ENCODE measurements at places on chromosomes 11 and 22. TPM values are rescaled to one million over a fixed set of nuclear protein-coding genes. Genes with fewer than 3 reads are reported as not detected.

GRCh38 chr11:124725719-124726105 is 14.0 kb upstream of the NRGN start:
- no peak for DNase-seq
- peaks cover 16% of the 10 kb centered on the region for H3K4me1 ChIP-seq
- no peak overlapping the region for H3K27ac ChIP-seq
- H3K27me3 ChIP-seq = peaks cover 8% of the 10 kb centered on the region

GRCh38 chr11:83272627-83273026 is 13.5 kb downstream of the CCDC90B start:
- DNase-seq = no peak
- H3K27ac ChIP-seq = no peak overlapping the region
- H3K4me3 ChIP-seq = no peak overlapping the region

C11orf97 gene
- total RNA-seq = not detected

- no peaks in the 10 kb centered on the region for H3K27me3 ChIP-seq
- no peaks in the 10 kb centered on the region for H3K36me3 ChIP-seq
- no peaks in the 10 kb centered on the region for H3K4me1 ChIP-seq
- no peak overlapping the region for H3K27ac ChIP-seq
Measured at GRCh38 chr11:122248131-122248530, 132.1 kb upstream of the BLID start.

GRCh38 chr11:78074756-78075155 is 4.9 kb downstream of the NDUFC2 start:
- H3K27me3 ChIP-seq = no peaks in the 10 kb centered on the region
- no peak overlapping the region for H3K27ac ChIP-seq
- no peak for DNase-seq
- no peak overlapping the region for H3K4me3 ChIP-seq
- peaks cover 37% of the 10 kb centered on the region for H3K4me1 ChIP-seq

DNA sequence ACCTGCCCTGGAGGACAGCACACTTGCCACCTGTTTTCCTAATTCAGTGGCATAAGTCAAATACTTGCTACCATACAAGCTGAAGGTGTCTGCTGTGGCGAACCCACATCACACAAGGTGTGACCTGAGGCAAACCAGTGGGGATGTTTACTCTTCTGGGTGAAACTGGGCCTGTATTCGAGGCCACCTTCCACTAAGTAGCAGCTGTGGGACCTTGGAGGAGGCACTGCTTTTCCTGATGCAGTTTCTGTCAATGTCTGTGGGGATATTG is 927.4 kb downstream of the BRD1 start:
- H3K4me3 ChIP-seq = no peak overlapping the region
- H3K27me3 ChIP-seq = peaks cover 28% of the 10 kb centered on the region
- no peak for DNase-seq
- no peaks in the 10 kb centered on the region for H3K36me3 ChIP-seq
- no peaks in the 10 kb centered on the region for H3K4me1 ChIP-seq

DNA sequence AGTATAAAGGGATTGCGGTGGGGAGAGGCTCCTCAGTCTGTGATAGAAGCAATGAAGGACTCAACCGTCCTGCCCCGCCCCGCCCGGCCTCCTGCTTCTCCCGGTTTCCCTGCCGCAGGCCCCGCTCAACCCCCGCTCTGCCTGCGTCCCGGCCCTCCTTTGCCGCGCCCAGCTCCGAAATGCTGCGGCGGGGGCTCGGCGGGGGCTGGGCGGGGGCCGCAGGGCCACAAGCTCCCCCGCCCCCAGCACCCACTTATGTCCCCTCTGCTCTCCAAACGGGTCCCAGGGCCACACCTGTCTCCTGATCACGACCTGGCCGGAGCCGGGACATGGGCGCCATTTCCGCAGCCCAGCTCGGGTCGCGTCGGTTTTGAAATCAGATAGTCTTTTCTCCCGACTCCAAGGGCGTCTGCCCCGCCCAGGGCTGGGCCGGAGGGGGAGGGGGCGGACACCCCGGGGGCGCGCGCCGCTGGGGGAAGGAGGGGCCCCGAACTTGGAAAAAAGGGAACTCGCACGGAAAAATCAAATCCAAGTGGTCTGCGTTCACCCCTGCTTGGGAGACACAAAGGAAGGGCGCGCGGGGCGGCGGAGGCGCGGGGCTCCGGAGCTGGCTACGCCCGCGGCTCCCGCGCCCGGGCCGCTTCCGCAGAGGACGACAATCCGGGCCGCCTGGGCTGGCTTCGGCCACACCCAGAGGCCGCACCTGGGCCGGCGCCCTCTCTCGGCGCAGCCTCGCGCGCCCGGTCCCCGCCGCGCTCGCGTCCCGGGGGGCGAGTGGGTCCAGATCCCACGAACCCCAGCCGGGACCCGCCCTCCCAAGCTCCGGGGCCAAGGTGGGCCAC is 70.6 kb upstream of the EP300 start:
- no peaks in the 10 kb centered on the region for H3K27me3 ChIP-seq
- H3K4me1 ChIP-seq = peaks cover 16% of the 10 kb centered on the region
- H3K36me3 ChIP-seq = no peaks in the 10 kb centered on the region
- H3K4me3 ChIP-seq = peak overlapping the region; percentile 95

DNA sequence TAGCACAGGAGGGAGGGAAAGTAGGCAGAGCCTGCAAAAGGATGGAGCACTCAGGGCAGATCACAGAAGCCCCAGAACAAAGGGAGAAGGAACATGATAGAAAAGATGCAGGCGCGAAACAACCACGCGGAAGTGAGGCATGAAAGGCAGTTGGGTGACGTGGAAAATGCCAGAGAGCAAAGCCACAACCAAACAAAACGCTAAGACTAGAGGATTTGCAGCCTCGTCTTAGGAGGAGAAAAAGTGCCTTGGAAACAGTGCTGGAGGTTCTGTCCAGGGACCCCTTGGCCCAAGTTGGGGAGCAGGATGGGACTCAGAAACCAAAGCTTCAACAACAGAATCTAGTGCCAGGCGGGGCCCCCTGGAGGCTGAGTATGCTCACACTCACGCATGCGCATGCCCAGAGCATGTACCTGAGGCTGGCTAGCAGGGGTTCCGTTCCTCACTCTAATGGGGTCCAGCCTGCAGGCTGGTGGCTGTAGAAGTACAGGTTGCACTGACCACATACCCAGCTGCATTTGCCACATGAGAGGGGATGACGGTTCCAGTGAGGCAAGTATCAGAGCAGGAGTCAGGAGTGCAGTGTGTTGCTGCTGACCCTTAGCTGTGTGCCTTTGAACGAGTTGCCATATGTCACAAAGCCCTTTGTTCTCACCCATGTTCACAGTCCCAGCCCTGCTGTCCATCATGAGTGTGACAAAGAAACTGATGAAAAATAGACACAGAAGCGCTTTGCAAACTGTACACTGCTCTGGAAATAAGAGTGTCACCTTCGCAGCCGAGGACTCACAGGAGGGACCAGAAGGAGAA is 568.6 kb upstream of the CADM1 start:
- no peak overlapping the region for H3K27ac ChIP-seq
- DNase-seq = no peak
- no peaks in the 10 kb centered on the region for H3K4me1 ChIP-seq
- peaks cover 5% of the 10 kb centered on the region for H3K27me3 ChIP-seq

PARVA gene
- 0.22 TPM for total RNA-seq

GRCh38 chr22:40387746-40388145 is 17.4 kb downstream of the SGSM3 start:
- H3K4me1 ChIP-seq = peaks cover 67% of the 10 kb centered on the region
- no peak for DNase-seq
- no peak overlapping the region for H3K4me3 ChIP-seq
- H3K27me3 ChIP-seq = no peaks in the 10 kb centered on the region

- H3K36me3 ChIP-seq = no peaks in the 10 kb centered on the region
- no peak overlapping the region for H3K4me3 ChIP-seq
- H3K27ac ChIP-seq = no peak overlapping the region
- no peak for DNase-seq
Measured at GRCh38 chr11:119469506-119469905, 46.5 kb upstream of the THY1 start.

C11orf52 gene
- not detected for total RNA-seq

PHF5A gene
- total RNA-seq = 69.0 TPM

GRCh38 chr11:22193348-22194051 is 615 bp downstream of the ANO5 start:
- no peak overlapping the region for H3K27ac ChIP-seq
- H3K4me3 ChIP-seq = no peak overlapping the region
- no peak for DNase-seq
- H3K27me3 ChIP-seq = peaks cover 35% of the 10 kb centered on the region
- H3K4me1 ChIP-seq = peaks cover 8% of the 10 kb centered on the region

DNA sequence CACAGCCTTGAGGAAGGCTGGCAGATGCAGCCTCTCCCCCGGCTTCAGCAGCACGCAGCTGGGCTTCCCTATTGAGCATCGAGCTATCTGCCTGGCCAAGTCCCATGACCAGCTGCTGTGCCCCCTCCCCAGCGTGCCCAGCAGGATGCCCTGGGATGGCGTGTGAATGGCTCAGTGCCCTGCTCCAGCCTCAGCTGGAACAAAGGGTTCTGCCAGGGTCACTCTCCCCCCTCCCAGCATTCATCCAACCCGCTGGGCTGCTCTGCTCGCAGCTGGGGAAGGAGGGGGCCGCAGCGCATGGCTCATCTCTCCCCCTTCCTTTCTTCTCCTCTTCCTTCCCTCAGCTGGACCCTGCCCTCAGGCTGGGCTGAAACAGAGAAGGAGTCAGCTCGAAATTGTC is 14.5 kb downstream of the LRP4 start:
- H3K4me3 ChIP-seq = no peak overlapping the region
- H3K27ac ChIP-seq = no peak overlapping the region

KCNC1 gene
- not detected for total RNA-seq

GRCh38 chr22:29265929-29266328 is 1.9 kb downstream of the RHBDD3 start:
- no peak overlapping the region for H3K27ac ChIP-seq
- H3K4me1 ChIP-seq = peaks cover 19% of the 10 kb centered on the region
- H3K4me3 ChIP-seq = peak overlapping the region; percentile 99
- peaks cover 42% of the 10 kb centered on the region for H3K36me3 ChIP-seq
- no peaks in the 10 kb centered on the region for H3K27me3 ChIP-seq

APOL6 gene
- total RNA-seq = 33.6 TPM

DNA sequence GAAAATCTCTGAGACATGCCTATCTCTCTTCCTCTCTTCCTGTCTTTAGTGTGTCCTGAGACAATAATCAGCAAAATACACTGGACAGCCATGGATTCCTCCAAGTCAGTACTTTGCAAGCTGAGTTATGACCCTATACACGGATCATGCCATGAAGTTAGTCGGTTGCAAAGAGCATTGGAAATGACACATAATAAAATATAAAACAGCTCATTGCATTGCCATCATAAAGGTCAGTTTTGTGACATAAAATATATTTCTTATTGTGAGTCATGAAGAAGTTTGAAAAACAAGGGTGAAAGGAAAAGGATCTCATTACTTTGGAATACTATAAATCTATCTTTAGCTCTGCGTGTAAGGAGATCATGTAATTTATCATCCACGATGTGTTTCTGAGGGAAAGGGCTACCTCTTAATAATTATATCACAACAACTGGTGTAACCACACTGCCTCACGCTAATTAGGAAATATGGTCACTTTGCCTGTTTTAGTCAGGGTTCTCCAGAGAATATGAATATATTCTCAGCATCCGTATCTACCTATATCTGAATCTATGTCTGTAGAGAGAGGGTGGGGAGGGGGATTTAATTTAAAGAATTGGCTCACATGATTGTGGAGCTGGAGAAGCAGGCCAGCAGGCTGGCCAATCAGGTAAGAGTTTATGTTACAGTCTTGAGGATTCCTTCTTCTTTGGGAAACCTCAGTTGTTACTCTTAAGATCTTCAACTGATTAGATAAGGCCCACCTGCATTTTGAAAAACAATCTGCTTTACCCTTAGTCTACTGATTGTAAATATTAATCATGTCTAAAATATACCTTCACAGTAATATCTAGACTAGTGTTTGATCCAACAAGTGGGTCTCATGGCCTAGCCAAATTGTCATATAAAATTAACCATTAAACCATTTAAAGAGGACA is 198.8 kb downstream of the FAT3 start:
- no peaks in the 10 kb centered on the region for H3K36me3 ChIP-seq
- no peak for DNase-seq
- H3K4me1 ChIP-seq = no peaks in the 10 kb centered on the region

GRCh38 chr11:111189466-111189865 is 56.1 kb upstream of the POU2AF2 start:
- no peak overlapping the region for H3K4me3 ChIP-seq
- no peak overlapping the region for H3K27ac ChIP-seq
- H3K36me3 ChIP-seq = no peaks in the 10 kb centered on the region
- H3K4me1 ChIP-seq = peaks cover 4% of the 10 kb centered on the region

DNA sequence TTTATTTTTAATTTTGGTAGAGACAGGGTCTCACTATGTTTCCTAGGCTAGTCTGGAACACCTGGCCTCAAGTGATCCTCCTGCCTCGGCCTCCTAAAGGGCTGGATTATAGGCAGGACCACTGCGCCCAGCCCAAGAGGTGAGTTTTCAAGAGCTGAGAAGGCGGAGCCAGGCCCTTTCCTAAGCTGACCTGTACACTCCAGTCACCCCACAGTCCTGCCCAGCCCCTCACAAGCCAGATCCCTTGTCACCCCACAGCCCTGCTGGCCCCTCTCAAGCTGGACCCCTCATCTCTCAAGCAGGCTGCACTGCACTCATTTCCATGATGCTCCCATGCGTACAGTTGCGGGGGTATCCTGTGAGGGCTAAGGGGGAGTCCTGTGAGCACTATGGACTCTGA is 2.9 kb downstream of the DENND6B start:
- DNase-seq = no peak
- no peak overlapping the region for H3K4me3 ChIP-seq
- peaks cover 7% of the 10 kb centered on the region for H3K4me1 ChIP-seq
- no peak overlapping the region for H3K27ac ChIP-seq

CARS1 gene
- total RNA-seq = 126 TPM

- no peak overlapping the region for H3K27ac ChIP-seq
- peaks cover 1% of the 10 kb centered on the region for H3K36me3 ChIP-seq
- no peaks in the 10 kb centered on the region for H3K27me3 ChIP-seq
- no peak overlapping the region for H3K4me3 ChIP-seq
- peaks cover 4% of the 10 kb centered on the region for H3K4me1 ChIP-seq
- DNase-seq = peak; percentile 69
Measured at GRCh38 chr11:66950112-66950535, 8.1 kb downstream of the PC start.

MS4A4A gene
- not detected for total RNA-seq

DNA sequence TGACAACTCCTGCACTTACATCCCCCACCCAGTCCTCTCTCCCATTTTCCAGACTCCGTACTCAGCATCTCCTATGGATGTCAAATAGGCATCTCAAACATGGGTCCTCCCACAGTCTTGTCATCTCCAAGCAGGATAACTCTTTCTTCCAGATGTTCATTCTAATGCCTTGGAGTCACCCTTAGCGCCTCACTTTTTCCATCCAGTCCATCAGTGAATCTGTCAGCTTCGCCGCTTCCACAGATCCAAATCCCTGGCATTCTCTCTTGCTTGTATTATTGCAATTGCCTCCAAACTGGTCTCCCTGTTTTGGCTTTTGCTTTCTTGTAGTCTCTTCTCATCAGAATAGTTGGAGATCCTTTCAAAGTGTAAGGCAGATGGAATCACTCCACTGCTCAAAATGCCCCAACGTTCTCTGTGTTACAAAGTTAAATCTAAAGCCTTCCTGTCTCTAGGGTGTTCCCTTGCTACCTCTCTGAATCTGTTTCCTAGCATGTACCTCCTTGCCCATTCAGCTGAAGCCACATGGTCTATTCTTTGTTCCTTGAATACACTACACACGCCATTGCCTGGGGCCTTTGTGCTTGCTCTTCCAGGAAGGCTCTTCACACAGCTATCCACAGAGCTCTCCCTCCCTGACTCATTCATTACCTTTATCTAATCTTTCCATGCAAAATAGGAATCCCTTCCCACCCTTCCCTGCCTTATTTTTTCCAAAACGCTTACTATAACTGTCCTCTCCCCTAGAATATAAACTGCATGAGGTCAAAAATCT is 64.8 kb downstream of the UBASH3B start:
- H3K27me3 ChIP-seq = no peaks in the 10 kb centered on the region
- H3K36me3 ChIP-seq = no peaks in the 10 kb centered on the region
- no peak overlapping the region for H3K27ac ChIP-seq
- peaks cover 70% of the 10 kb centered on the region for H3K4me1 ChIP-seq

PLEKHA7 gene
- 1.9 TPM for total RNA-seq
